ENCODE measurements at places on chromosomes 12 and 14.
A peak's percentile ranks its signal among the peaks of the same experiment; 100 is the strongest.

DNA sequence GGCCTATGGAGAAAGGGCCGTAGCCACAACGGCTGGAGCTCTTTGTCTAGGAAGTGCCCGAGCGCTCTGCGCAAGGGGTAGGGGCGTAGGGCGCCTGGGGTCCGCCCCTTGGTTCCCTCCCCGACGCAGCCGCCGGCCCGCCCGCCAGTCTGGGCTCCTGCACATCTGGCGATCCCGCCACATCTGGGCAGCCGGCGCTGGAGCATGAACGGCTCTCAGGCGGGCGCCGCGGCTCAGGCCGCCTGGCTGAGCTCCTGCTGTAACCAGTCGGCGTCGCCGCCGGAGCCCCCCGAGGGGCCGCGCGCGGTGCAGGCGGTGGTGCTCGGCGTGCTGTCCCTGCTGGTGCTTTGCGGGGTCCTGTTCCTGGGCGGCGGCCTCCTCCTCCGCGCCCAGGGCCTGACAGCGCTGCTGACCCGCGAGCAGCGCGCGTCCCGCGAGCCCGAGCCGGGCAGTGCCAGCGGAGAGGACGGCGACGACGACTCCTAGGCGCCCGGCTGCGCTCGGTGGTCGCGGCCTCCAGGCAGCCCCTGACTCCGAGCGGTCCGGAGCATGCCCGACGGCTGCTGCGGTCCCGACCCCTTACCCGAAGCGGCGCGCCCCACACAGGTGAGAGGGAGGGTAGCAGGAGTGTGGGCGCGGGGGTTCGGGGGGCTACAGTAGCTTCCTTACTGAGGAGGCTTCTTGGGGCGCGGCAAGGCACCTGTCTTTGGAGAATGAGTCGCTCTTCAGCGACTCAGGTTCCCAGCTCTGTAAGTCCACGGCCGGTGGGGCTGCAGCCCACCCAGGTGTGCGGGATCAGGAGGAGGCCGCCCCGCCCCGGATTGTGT lies at the start of gene SMIM41:
TSS of gene SMIM41 (plus strand) at position 129 of the 827 bp plus-strand sequence. CDS start at position 205, 76 bp downstream.
- DNase-seq = no peak
- peak within 1 kb of the TSS; percentile 22 for H3K4me3 ChIP-seq
- no peaks in the 10 kb centered on the region for H3K27me3 ChIP-seq
- peak within 1 kb of the TSS; percentile 79 for H3K27ac ChIP-seq
- peaks cover 41% of the 10 kb centered on the region for H3K36me3 ChIP-seq

DNA sequence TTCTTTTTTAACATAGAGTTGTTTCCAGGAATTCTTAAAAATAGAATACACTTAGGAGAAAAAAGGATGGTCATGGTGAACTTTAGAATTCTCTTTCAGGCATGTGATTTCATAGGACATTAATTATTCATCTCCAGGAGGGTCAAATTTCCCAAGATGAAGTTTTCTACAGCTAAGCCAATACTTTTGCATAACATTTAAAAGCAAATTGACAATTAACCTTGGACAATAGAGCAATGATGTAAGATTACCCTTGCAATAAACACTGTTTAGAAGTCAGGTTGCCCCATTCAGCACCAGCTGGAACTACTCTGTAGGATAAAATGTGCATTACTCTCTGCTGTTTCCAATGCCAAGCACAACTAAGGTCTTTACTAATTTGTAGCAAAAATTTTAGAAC lies 49.5 kb downstream of the SIX1 start:
- H3K27me3 ChIP-seq = no peaks in the 10 kb centered on the region
- DNase-seq = no peak
- no peaks in the 10 kb centered on the region for H3K4me1 ChIP-seq
- no peak overlapping the region for H3K27ac ChIP-seq
- H3K4me3 ChIP-seq = no peak overlapping the region
- no peaks in the 10 kb centered on the region for H3K36me3 ChIP-seq

DNA sequence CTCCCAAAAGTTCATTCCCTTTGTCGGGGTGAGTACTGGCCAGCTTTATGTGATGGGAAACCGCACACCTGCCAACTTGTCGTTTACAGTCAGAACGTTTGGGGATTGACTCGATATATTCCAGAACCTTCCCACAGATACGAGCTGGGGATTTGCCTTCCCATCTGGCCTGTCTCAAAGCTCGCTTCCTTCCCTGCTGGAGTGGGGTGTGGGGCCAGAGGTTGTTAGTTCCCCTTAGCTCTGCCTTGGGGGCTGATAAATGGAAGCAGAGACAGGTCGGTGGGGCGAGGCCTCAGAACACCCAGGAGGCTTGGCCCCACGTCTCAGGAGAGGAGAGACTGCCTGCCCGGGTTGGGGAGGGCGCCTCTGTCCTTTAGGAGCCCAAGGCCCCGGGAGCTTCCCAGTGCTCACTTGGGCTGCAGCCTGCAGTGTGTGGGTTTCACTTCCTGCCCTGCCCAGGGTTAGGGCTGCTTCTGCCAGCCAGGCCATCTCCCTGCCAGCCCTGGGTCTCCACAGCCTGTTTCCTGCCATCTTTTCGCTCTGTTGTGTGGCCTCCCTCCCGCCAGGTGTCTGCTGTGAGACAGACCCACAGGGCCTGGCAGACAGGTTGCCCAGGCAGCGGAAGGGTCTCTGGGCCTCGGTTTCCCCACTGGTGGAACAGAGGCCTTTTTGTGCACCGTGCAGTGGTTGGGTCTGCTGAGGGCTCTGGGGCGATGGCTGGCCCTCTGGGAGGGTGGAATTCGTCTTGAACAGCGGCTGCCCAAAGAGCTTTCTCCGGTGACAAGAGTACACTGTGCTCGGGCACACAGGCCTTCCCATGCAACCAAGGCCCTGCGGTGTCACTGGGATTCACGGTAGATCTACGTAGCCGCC lies 8.1 kb upstream of the TEX22 start:
- no peaks in the 10 kb centered on the region for H3K27me3 ChIP-seq
- H3K4me1 ChIP-seq = peaks cover 26% of the 10 kb centered on the region
- H3K27ac ChIP-seq = peak overlapping the region; percentile 58

- H3K4me1 ChIP-seq = no peaks in the 10 kb centered on the region
- H3K4me3 ChIP-seq = no peak overlapping the region
- no peaks in the 10 kb centered on the region for H3K27me3 ChIP-seq
- no peak overlapping the region for H3K27ac ChIP-seq
Observed at GRCh38 chr12:5650281-5650680, 218.4 kb downstream of the NTF3 start.

- no peaks in the 10 kb centered on the region for H3K36me3 ChIP-seq
- no peak overlapping the region for H3K4me3 ChIP-seq
- H3K27ac ChIP-seq = no peak overlapping the region
- no peaks in the 10 kb centered on the region for H3K4me1 ChIP-seq
- no peak for DNase-seq
Observed at GRCh38 chr12:90036637-90037036, 328.0 kb upstream of the ATP2B1 start.

DNA sequence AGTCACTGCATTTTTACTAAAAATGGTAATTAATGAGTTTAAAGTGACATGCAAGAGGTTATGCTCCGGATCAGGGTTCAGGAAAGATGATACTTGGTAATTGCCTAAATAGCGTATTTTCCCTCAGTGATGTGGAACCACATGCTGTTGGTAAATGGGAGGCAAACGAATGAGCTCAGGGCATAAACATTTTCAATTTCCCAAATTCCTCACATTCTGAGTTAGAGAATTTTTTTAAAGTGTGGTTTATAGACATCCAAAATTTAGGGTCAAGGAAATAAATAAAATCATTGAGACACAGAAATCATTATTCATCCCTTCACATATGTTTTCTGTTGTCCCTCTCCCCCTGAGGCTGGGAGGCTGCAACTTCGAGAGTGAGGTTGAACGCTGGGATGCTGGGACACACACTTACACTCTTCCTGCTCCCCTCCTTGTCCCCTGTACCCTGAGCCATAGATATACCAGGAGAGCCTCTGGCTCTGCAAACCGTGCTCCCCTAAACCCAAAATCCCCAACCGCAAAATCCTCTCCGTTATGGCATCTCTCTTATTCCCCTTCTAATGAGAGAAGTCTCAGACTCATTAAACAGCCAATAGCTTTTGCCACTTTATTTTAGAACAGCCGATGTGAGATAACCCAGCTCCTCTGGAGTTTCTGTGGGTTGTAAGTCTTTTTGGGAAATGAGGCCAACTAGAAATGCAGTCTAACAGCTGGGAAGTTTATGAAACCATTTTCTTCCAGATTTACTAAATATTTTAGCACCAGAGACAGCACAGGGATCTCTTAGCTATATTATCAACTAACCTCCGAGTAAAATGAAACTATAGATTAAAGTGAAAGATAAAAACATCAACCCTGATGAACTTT lies 21.4 kb upstream of the ADGRD1 start:
- DNase-seq = peak; percentile 77
- H3K27ac ChIP-seq = no peak overlapping the region
- H3K4me1 ChIP-seq = no peaks in the 10 kb centered on the region
- no peaks in the 10 kb centered on the region for H3K36me3 ChIP-seq

DNA sequence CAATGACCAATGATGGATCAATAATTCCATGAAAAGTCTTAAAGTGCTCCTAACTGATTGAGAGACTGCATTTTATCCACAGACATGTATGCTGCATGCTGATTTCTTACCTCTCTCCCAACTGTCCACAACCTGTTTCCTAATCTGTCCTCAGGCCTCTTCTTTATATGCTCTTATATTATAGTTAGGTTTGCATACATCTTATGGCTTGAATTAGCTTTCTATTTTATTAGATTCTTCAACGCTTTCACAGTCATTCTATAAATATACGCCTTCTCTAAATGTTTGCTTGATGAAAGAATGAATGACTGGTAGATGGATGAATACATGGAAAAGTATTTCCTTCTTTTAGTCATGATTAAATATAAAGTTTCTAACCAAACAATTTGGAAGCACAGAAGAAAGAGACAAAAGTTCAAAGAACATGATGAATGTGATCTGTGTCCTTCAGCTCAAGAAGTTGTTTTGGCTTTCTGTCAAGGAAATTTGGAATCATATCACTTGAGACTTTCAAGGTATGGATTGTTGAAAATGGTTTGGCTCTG lies 91.8 kb upstream of the NPAS3 start:
- no peaks in the 10 kb centered on the region for H3K36me3 ChIP-seq
- DNase-seq = no peak
- no peak overlapping the region for H3K4me3 ChIP-seq

GRCh38 chr12:31874961-31875608 lies 84.1 kb upstream of the RESF1 start:
- H3K4me3 ChIP-seq = no peak overlapping the region
- peak overlapping the region; percentile 34 for H3K27ac ChIP-seq
- no peak for DNase-seq
- no peaks in the 10 kb centered on the region for H3K27me3 ChIP-seq

GRCh38 chr14:80637756-80638619 lies 303.6 kb downstream of the CEP128 start:
- H3K4me3 ChIP-seq = no peak overlapping the region
- H3K36me3 ChIP-seq = no peaks in the 10 kb centered on the region
- H3K4me1 ChIP-seq = no peaks in the 10 kb centered on the region
- DNase-seq = no peak

DNA sequence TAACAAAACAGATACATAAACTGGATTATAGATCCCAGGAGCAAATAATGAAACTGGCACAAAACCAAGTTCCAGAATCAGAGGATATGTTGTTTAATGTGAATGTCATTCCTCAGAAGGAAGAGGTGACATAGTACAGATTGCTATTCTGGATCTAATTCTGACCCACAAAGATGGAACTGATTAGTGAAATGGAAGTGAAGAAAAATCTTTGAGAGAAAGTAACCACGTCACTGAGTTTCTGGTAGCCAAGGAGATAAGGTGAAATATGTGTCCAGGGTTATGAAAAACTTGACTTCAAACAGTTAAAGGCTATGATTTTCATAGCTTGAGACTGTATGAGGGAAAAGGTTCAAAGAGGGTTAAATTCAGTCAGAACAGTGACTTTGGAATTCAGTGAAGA lies 8.3 kb downstream of the OR10AD1 start:
- no peaks in the 10 kb centered on the region for H3K27me3 ChIP-seq
- H3K36me3 ChIP-seq = no peaks in the 10 kb centered on the region
- peaks cover 19% of the 10 kb centered on the region for H3K4me1 ChIP-seq
- no peak overlapping the region for H3K27ac ChIP-seq
- no peak overlapping the region for H3K4me3 ChIP-seq

DNA sequence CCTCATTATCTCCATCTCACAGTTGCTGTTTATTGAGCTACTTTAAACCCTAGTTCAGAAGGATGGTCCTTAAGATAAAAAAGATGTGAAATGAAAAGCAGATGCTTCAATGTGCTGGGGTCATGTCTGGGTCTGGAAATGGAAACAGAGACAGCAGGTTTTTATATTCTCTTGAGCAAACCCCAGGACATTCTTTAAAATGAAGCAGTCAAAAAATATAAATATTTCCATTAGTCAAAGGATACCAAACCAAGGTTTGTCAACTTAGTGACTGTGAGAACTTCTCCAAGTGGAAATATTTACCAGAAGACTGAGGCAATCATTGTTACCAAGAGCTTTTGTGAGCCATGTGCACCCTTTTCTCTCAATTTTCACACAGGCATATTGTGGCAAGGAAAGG lies 102.5 kb upstream of the DIO2 start:
- peaks cover 17% of the 10 kb centered on the region for H3K4me1 ChIP-seq
- no peak for DNase-seq
- H3K36me3 ChIP-seq = no peaks in the 10 kb centered on the region

DNA sequence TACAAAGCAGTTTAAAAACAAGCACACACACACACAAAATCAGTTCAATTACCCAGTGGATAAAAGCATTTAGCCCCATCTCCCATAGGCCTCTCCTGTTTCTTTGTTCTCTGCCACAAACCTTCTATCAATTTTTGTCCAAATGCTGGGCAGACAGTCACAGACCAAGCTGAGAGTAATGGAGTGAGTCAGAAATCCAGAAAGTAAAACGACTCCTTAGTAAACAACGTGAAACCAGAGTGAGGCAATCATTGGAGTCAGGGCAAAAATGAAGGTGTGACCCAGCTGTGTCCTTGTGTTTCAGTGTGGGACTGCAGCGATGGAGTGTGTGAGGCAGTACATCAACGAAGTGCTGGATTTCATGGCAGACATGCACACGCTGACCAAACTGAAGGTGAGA lies 102.0 kb downstream of the PRIMA1 start:
- no peak overlapping the region for H3K4me3 ChIP-seq
- H3K27ac ChIP-seq = no peak overlapping the region
- DNase-seq = no peak
- H3K36me3 ChIP-seq = no peaks in the 10 kb centered on the region
- no peaks in the 10 kb centered on the region for H3K4me1 ChIP-seq
- no peaks in the 10 kb centered on the region for H3K27me3 ChIP-seq

DNA sequence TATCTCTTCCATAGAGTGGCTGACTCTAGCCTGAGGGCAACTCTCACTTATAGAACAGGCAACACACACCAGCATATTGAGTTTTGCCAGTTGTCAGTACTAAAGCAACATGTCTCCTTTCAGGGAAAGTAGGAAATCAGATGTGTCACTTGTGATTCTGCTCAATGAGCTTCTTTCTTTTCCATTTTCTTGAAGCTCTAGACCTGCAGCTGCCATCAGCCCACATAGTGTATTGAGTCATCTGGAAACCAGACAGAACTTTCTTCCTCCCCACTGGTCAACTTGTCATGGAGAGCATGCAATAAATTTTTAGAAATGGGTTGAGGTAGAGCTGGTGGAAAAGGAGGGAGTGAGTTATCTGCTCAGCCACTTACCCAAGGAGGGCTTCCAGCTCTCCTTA lies 209.0 kb upstream of the PLEKHG7 start:
- no peak overlapping the region for H3K27ac ChIP-seq
- H3K36me3 ChIP-seq = no peaks in the 10 kb centered on the region
- no peak for DNase-seq

GRCh38 chr14:28953973-28954372 lies 187.4 kb downstream of the FOXG1 start:
- H3K27ac ChIP-seq = no peak overlapping the region
- no peaks in the 10 kb centered on the region for H3K4me1 ChIP-seq
- H3K36me3 ChIP-seq = no peaks in the 10 kb centered on the region
- no peak overlapping the region for H3K4me3 ChIP-seq

GRCh38 chr12:18171571-18171970 lies 81.6 kb upstream of the RERGL start:
- no peak for DNase-seq
- H3K27ac ChIP-seq = no peak overlapping the region
- H3K36me3 ChIP-seq = no peaks in the 10 kb centered on the region

Data from esophagus muscularis mucosa (tissue), 4 donors.